ENCODE measurements at places on chromosomes 2 and 18.

DNA sequence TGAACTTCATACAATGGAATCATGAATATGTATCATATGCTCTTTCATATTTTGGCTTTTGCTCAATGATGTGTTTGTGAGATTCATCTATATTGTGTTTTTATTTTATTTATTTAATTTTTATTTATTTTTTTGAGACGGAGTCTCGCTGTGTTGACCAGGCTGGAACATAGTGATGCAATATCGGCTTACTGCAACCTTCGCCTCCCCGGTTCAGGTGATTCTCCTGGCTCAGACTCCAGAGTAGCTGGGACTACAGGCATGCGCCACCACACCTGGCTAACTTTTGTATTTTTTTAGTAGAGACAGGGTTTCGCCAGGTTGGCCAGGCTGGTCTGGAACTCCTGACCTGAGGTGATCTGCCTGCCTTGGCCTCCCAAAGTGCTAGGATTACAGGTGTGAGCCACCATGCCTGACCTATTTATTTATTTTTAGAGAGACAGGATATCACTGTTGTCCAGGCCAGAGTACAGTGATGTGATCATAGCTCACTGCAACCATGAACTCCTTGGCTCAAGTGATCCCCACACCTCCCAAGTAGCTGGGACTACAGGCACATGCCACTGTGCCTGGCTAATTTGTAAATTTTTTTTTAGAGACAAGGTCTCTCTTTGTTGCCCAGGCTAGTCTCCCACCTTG is 74.5 kb downstream of the TET3 start:
- no peak for DNase-seq

DNA sequence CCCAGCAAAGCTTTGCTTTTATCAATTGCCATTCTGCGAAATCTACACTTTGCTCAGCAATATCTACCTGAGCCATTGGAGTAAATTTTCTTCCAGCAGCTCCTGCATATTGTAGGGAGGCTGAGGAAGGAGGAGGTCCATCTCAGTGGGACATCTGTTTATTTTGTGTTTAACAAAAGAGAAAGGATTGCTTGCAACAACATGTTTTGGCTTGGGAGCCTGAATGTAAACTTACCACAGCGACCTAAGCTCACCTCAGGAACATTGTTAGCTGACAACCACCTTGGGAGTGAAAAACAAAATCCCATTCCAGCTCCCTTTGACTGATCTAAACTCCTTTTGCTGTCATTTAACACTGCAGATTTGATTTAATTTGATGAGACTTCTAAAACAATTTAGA is 356.1 kb downstream of the SS18 start:
- no peak for DNase-seq

DNA sequence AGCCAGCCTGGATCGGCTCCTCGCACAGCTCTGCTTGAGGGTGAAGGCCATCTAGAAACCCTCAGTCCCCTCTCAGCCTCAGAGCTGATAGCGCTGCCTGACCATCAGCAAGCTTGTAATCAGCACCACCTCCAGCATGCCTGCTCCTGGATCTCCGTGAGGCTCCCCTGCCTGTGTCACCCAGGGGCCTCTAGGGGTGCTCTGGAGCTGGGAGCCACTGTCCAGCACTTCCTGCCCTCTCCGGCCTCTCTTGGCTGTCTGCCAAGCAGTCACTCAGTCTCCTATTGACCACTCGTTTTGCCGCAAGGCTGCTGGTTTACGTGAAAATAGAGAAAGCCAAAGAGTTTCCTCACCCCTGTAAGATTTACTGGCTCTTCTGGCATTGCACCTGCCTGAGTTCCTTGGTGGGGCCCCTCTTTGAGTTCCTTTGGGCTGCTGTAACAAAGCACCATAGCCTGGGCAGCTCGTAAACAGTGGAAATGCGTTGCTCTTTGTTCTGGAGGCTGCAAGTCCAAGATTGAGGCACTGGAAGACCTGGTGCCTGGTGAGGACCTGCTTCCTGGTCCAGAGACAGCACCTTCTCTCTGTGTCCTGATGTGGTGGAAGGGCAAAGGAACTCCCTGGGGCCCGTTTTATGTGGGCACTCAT is 17.9 kb downstream of the CAPN10 start:
- peak; percentile 12 for DNase-seq

DNA sequence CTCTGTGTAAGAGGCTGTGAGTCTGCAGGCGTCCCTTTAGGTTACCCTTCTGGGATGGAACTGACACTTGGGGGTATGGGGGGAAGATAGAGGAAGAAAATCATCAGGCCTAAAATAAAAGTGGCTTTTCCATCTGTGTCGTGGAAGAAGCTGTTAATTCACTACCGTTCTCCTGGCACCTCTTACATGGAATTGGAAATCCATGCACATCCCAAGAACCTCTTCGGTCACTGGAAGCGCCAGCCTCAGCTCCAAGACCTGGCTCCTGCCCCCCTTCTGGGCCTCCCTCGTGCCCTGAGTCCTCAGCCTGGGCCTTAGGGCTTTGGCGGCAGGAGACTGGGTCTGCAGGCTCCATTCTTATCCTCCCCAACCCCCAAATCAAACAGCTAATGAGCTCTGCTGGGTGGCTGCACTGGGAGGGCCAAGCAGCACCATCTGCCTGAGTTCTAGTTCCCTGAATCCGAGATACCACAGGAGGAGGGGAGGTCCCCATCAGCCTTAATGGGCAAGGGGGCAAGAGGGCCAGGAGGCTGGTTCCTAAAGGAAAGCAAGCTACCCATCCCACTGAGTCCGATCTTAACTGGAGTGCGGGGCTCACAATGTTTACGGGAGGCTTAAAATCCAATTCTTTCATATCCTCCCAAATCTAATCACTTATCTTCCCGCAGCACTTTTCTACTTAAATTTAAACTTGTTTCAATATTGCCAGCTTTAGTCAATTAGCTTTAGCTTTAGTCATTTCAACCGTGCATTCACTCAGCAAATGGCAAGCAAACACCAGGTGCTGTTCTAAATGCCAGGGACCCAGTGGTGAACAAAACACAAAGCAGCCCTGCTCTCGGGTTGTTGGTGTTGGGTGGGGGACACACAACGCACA is 52.8 kb downstream of the FAM178B start:
- no peak for DNase-seq

DNA sequence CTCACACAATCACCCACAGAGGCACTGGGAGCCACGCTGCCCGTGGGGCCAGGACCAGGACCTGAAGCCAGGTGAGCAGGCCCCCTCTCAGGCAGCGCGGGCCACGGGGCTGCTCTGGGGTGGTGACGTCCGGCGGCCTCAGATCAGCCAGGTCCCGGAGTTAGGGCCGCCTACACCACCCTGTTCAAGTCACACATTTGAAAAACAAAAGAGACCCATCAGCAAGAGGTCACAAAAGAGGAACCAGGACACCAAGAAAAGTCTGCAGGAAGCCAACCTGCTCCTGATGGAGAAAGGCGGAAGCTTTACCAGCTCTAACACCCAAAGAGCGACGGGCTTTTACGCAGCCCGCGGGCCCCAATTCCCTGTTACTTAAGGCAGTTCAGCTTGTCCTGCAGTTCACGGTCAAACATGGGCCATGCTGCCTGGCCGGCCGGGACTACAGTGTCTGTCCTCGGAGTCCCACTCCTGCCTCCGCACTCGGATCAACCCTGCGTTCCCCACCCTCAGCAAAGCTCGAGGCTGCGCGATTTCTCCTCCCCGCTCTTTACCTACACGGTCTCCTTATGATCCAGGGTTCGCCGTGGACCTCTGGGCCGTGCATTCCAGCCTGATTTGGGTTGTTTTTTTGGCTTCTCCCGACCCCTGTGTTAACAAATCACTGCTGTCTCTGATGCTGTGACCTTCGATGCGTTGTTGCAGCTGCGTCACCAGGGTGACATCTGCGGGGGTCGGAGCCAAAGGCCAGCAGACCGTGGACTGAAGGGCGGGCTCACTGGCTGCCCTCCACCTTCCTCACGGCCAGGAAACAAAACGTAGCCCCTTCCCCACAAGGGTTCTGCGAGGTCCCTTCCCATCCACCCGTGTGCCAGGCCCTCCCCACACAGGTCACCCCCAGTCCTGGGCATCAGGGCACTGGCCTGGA is 31.0 kb downstream of the SNORC start:
- DNase-seq: no peak

- no peak for DNase-seq
These were observed 135.2 kb downstream of the LAMA1 start for GRCh38 chr18:6982398-6982797.

DNA sequence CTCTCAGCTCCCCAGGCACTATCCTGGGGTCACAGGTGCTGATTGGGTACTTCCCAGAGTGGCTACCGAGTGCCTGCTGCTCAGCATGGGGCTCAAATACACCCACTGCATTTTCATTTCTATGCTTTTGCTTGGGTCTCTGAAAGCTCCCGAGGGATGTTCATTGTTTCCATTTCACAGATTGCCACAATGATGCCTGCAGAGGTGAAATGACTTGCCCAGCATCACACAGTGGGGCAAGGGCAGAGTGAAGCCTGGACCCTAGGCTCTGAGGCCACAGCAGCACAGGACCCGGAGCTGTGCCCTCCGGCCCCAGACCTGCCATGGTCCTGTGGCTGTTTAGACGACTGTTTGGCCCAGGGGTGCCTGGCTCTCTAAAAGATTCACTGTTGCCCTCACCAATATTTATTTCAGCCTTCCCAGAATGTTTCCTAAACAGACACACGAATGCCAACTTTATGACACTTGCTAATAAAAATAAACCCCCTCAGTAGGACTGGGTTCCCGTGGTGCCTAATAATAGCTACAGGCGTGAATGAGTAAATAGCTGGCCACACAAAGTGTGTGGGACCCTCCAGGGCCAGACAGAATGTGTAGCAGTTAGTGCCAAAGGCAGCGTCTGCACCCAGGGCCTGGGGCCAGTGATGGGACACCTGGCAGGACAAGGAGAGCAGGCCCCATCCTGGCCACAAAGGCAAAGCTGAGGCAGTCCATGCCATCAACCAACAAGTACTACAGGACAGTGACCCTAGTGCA is 11.5 kb upstream of the ST8SIA5 start:
- no peak for DNase-seq
